ENCODE measurements at places on chromosomes 6 and 20.

- no peak for DNase-seq
Measured at GRCh38 chr6:79038061-79038460, 40.0 kb downstream of the PHIP start.

- no peak for DNase-seq
Measured at GRCh38 chr6:24931296-24931695, 4.5 kb downstream of the RIPOR2 start.

DNA sequence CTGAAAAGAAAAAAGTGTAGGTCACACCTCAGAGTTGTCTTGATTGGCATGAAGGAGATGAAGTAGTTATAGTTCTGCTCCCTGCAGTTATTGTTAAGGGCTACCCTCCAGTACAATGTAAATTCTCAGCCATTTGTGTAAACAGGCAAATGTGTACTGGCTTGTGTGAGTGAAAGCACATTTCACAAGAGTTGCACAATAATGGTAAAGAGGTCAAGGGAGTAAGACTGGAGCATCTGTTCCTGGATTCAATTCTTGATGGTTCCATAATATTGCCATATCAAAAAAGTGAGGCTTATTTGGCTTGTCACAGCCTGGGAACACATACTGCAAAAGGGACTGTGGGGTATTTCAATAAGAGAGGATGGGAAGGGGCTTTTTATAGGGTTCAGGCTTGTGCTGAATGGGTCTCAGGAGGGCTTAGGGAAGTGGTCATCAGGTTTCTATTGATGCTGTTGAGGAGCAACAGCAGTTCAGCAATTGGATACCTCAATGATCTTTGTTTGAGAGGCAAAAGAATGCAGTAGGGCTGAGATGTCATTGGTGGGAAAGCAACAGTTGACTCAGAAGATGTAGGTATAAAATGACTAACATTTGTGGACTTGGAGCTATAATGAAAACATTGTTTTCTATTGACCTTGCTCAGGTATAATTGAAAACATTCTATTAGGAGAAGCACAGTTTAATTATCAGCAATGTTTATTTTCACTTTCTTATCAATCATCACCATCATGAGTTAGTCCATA, 402.6 kb downstream of the BCKDHB start:
- no peak for DNase-seq

GRCh38 chr6:3527651-3527977, 70.8 kb upstream of the SLC22A23 start:
- no peak for DNase-seq

- DNase-seq, result no peak
Measured at GRCh38 chr6:135901774-135902524, 50.4 kb downstream of the PDE7B start.

GRCh38 chr6:133341607-133342158, 100.5 kb downstream of the EYA4 start:
- no peak for DNase-seq
